Progenitor cell of endocrine pancreas (in vitro differentiated cells): ENCODE measurements at places on chromosomes 16 and 17. TPM values are rescaled to one million over a fixed set of nuclear protein-coding genes. Genes with fewer than 3 reads are reported as not detected.

TMEM220 gene
- 3.3 and 4.4 TPM in 2 replicates for total RNA-seq

MLKL gene
- total RNA-seq: 0.24 and 1.1 TPM in 2 replicates

TMIGD1 gene
- not detected in 2 replicates for total RNA-seq

XYLT1 gene
- total RNA-seq: 10.9 and 12.3 TPM in 2 replicates

CDH11 gene
- 5.5 and 6.0 TPM in 2 replicates for total RNA-seq

C17orf78 gene
- not detected in 2 replicates for total RNA-seq

SOST gene
- 0.42 and 0.43 TPM in 2 replicates for total RNA-seq

TGFB1I1 gene
- total RNA-seq: 4.5 and 5.0 TPM in 2 replicates

CTRB1 gene
- not detected in 2 replicates for total RNA-seq

KRTAP2-1 gene
- total RNA-seq: not detected in 2 replicates

KRT15 gene
- 2.9 TPM in 2 replicates for total RNA-seq

NME1 gene
- 96.5 and 106 TPM in 2 replicates for total RNA-seq

AGRP gene
- not detected in 2 replicates for total RNA-seq

PHOSPHO1 gene
- total RNA-seq: not detected in 2 replicates

PIK3R5 gene
- 0.29 and 0.50 TPM in 2 replicates for total RNA-seq
